Muscle of leg (tissue), 16 donors: ENCODE measurements at places on chromosomes 11 and 22. TPM values are rescaled to one million over a fixed set of nuclear protein-coding genes. Genes with fewer than 3 reads are reported as not detected.
A peak's percentile ranks its signal among the peaks of the same experiment; 100 is the strongest.

- DNase-seq, result no peak
Observed at GRCh38 chr11:1306186-1307162, 3.0 kb downstream of the TOLLIP start.

- DNase-seq, result no peak
Observed at GRCh38 chr11:64569300-64569970, 21.6 kb upstream of the SLC22A12 start.

GRCh38 chr11:17396598-17397310 lies 8.3 kb upstream of the KCNJ11 start:
- no peak for DNase-seq

DNA sequence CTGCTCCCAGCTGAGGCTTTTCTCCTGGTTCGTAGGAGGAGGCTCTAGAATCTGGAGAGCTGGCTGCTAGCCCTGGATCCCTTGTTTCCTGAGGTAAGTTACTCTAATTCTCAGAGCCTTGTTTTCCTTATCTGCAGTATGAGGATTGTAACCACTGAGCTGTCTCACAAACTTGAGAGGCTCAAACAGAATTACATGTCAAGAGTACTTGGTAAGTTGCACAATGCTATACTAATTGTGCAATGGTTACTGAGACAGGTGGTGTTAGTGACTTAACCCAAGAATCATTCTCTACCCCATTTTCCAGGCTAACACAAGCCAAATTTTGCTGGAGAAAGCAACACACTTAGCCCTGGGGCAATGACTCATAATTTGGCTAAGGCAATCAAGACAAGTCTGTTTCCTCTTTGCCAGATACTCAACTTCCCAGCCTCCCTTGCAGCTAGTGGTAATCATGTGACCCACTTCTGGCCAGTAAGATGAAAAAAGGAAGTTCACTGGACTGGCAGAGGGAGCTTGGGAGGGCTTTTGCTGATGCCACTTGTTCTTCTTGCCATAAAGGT lies 348.0 kb downstream of the TENM4 start:
- DNase-seq, result peak; percentile 79

DNA sequence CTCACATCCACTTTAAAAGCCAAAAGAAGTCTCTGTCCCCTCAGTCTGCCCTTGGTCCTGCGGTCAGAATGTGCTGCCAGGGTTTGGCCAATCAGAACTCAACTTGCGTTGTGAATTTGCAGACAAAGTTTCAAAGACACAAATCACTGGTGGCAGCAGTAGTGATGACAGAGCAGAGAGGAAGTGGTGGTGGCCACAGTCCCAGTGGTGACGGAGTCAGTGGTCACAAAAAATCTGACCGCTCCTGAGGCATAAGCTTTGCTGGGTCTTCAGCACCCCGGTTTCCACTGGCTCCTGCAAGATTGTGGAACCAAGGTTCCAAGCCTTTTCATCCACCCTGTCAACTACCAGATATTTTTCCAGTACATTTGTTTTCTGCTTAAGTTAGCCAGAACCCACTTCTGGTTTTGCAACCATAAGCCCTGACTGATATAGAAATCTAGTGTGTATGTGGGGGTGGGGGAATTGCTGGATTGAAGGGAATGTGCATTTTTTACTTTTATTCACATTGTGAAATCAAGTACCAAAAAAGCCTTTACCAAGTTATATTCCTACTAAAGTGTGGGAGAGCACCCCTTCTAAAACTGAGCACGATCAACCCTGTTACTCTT lies 112.3 kb downstream of the TMPRSS5 start:
- DNase-seq, result no peak

DNA sequence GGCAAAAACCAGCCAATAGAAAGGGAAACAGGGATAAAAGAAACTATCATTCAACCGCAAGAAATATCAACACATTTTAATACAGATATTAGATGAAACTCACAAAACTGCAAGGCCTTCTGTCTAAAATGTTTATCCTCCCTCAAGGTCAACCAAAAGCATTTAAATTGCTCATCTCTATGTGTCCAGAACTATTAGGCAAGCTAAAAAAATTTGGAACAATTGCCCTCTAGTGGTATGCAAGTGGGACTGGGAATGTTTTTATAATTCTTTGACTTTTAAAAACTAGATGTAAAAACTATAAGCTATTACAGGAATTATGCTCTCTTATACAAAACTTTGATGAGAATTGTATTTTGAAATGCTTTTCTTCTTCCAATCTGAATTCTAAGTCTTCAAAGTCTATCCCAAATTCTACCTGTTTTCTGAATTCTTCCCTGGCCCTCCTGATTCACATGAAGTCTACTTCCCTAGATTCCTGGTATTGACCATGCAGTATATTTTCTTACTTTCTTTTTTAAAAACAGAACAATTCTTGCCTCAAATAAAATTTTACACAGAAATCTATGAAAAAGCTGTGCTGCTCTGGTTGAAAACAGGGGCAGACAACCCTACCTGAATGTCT lies 4.9 kb downstream of the CWC15 start:
- DNase-seq, result peak; percentile 39

DNA sequence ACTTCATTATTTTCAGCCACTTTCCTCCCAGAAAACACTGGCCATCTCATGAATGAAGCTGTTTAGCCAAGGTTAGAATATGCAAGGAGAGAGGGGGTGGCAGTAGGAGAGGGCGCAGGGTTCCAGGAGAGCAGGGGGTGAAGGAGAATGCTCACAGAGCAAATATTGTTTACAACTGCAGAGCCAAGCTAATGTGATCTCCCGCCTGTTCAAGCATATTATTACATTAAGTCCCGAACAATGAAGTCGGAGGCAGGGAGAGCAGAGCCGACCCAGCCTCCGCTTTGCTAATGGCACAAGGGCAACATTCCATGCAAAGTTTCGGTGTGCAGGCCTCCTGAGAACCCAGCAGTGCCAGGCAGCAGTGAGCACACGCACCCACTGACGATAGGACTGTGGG lies 80.1 kb downstream of the MICAL3 start:
- DNase-seq, result no peak

- no peak for DNase-seq
Observed at GRCh38 chr11:108786281-108786990, 121.6 kb downstream of the DDX10 start.

- DNase-seq, result no peak
Observed at GRCh38 chr11:108199446-108200321, 22.8 kb downstream of the NPAT start.

DNA sequence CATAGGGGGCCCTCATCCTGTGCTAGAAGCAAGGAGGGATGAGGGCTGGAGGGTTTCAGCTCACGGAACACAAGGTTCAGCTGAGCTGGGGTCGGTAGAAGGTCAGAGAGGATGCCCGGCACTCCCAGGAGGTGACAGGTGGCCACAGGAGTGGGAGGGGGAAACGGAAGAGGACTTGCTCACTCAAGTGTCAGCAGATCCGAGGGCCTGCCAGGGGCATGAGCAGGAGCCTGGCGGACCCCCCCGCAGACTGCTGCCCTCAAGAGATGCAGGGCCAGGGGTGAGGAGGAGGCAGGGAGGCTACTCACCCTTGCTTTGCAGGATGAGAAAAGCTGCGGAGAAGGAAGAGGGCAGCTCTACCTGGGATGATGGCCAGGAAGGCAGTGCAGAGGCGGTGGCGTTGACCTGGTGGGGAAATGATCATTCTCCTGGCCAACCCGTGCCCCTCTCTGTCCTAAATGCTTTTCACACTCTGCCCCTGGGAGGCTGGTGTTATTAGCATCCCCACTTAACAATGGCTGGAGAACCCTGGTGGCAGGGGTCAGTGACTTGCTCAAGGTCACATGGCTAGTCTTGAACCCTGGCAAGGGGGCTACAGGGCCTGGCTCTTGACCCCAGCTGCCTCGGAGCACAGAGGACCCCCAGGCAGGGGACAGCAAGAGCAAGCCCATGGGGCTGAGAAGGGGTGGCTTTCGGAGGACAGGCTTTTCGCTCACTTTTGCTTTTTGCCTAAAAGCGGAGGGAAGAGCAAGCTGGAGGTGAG lies 30.1 kb upstream of the CSNK1E start:
- DNase-seq, result peak; percentile 30

DNA sequence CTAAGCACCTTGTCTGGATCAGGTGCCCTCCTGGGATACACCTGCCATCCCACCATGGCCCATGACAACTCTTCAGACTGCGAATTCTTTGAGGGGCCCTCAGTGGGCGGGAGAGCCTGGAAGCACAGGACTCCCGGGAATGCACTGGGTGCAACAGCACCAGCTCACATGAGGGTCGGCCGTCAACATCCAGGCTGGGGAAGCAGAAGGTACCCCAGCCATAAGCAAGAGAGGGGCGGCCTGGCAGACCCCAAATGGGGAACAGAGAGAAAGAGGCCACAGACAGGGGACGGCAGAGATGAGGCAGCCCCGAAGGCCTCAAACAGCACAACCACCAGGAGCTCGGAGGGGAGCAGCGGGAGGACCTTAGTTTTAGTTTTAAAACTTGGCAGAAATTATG lies 94.4 kb downstream of the PHF21B start:
- no peak for DNase-seq

GRCh38 chr22:27386186-27386585 lies 415.4 kb downstream of the MN1 start:
- no peak for DNase-seq

The CECR2 gene
- 26.8 TPM for polyA plus RNA-seq

The SLC22A6 gene
- 0.20 TPM for polyA plus RNA-seq

The ILK gene
- 139 TPM for polyA plus RNA-seq

The PGA5 gene
- polyA plus RNA-seq, result 1.1 TPM

The HSPB2 gene
- polyA plus RNA-seq, result 101 TPM

The OR51B2 gene
- polyA plus RNA-seq, result not detected

The HEPACAM gene
- polyA plus RNA-seq, result 0.11 TPM

The ZC3H12C gene
- polyA plus RNA-seq, result 10.1 TPM

The TAF10 gene
- 128 TPM for polyA plus RNA-seq

The CFAP300 gene
- polyA plus RNA-seq, result 2.2 TPM
